Femur (tissue), 1 donor: ENCODE measurements at places on chromosomes 1 and 21.

- no peak for DNase-seq
These were observed 47.3 kb upstream of the RCC1 start for GRCh38 chr1:28458237-28459228.

GRCh38 chr1:170095976-170096748, 21.7 kb upstream of the KIFAP3 start:
- DNase-seq: no peak

DNA sequence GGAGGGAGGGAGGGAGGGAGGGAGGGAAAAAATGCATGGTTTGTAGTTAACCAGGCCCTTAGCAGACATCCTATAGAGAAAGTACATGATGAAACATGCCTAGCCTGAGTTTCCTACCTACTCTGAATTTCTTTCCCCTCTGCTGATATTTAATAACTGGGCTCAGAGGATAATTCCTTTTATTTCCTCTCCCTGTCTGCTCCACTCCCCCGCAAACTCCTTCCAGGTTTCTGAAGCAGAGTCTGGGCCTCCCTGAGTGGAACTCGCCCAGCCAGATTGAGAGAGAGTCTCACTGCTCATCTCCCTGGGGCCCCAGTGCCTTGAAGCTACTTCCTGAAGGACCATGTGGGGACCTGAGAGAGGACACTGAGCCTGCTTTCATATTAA, 111.9 kb upstream of the SLC44A3 start:
- DNase-seq: no peak

DNA sequence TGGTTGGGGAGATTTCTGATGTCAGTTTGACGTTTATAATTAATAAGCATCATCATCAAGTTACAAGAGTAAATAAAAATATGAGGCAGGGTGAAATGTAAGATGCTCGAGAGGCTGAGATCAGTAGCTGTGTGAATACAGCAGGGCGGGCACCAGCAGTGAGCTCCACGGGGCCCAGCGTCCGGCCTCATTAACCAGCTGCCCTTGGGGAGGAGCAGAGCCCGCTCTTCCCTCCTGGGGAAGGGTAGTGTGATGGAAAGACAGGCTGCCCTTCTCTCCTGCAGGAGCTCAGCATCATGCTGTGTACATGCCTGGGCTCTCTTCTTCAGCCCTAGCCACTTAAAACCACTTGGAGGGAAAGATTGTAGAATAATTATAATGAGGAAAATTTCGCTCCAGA, 23.4 kb downstream of the PDE9A start:
- no peak for DNase-seq

GRCh38 chr1:53049574-53049967, 12.4 kb upstream of the PODN start:
- no peak for DNase-seq

GRCh38 chr21:44955141-44955797, 15.4 kb downstream of the SLX9 start:
- DNase-seq: no peak

DNA sequence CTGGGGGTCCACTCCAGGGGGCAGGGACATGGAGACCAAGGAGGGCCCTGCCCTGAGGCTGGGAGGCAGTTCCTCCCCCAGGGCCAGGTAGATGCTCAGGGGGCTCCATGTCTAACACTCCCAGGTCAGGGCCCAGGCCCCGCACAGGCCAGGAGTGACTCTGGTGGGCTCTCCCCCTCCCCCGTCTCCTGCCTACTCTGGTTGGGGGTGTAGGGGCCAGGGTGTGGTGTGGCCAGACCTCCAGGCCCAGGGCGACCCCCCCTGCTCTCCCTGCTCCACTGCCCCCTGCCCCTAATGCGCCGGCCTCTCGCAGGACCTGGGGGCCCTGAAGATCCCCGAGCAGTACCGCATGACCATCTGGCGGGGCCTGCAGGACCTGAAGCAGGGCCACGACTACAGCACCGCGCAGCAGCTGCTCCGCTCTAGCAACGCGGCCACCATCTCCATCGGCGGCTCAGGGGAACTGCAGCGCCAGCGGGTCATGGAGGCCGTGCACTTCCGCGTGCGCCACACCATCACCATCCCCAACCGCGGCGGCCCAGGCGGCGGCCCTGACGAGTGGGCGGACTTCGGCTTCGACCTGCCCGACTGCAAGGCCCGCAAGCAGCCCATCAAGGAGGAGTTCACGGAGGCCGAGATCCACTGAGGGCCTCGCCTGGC, 19.7 kb upstream of the CCDC27 start:
- DNase-seq: no peak

DNA sequence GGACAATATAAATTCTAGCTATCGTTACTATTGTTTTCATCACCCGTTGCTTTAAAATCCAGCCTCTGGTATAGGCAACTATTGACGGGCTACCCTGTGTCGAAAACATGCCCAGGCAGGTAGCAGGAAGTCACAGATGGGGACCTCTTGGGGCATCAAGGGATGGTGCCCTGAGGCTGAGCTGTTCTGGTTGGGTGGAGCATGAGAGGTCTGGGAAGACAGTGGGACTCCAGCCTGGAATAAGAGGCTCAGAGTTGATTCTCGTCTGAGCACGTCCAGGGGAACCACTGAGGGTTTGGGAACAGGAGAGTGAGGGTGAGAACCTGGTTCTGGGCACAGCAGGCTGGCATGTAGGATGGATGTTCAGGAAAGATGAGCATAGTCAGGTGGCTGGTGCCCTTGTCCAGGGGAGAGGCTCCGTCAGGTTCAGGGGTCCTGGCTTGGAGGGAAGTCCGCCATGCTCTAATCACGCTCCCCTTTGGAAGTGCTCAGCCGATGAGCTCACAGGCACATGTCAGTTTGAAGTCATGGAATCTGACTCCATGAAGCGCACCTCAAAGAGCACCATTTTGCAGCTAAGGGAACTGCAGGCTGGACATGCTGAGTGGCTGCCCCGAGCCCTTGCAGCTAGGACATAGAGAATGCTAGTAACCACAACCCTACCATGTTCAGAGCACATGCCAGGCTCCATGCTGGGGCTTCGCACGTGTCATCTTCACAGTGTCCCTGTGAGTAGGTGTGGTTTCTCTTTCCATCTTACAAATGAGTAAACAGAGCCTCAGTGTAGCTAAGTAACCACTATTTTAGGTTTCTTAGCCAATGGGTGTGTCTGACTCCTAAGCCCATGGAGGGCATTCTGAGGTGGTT, 21.0 kb downstream of the PCSK9 start:
- DNase-seq: no peak

GRCh38 chr21:25080661-25081060, 526.6 kb downstream of the MRPL39 start:
- DNase-seq: no peak

GRCh38 chr1:226884116-226884625, 13.8 kb downstream of the PSEN2 start:
- DNase-seq: no peak

- peak; percentile 28 for DNase-seq
These were observed 388.8 kb downstream of the NTNG1 start for GRCh38 chr1:107529511-107530149.

- DNase-seq: no peak
These were observed 31.5 kb upstream of the SERPINC1 start for GRCh38 chr1:173948594-173948993.

- DNase-seq: no peak
These were observed 4.9 kb downstream of the CDA start for GRCh38 chr1:20593756-20594155.

- no peak for DNase-seq
These were observed 221.8 kb upstream of the CHRM3 start for GRCh38 chr1:239164451-239165180.

- DNase-seq: no peak
These were observed 10.5 kb upstream of the IRF2BP2 start for GRCh38 chr1:234620272-234621126.

DNA sequence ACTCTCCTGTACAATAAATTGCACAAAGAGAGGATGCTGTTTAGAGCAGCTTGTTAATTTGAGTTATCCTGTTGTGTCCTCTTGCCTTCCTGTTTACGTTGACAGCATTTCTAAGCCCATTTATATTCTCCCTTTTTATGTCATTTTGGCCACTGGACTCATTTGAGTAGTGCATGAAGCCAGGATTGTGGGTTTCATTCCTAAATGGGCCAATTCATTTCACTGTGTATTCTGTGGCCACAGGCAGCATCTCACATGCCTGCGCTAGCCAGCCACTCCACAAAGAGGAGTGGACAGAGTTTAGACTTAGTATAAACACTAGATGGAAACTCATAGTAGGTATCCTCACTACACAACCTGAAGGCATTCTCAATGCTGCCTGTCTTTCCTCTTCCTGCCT, 73.4 kb downstream of the DTL start:
- no peak for DNase-seq
